Activated CD4-positive, alpha-beta T cell treated with anti-CD3 and anti-CD28 coated beads, Interleukin-2, amount 10 ng/mL, durations not matched to agents 7 days and 5 days (primary cell): ENCODE measurements at places on chromosomes 4 and X. TPM values are rescaled to one million over a fixed set of nuclear protein-coding genes. Genes with fewer than 3 reads are reported as not detected.

Gene BST1
- 1.0 TPM for total RNA-seq

Gene SPATA18
- total RNA-seq: 0.35 TPM

Gene PARM1
- not detected for total RNA-seq

Gene CYTL1
- not detected for total RNA-seq

Gene TKTL2
- total RNA-seq: not detected

Gene PDGFC
- not detected for total RNA-seq

Gene GLRA3
- total RNA-seq: not detected

Gene CENPVL3
- not detected for total RNA-seq

Gene PYURF
- total RNA-seq: 37.0 TPM

Gene ABCG2
- total RNA-seq: 1.4 TPM

Gene NAA11
- total RNA-seq: not detected

Gene SLC26A1
- total RNA-seq: 0.17 TPM

Gene RAB39B
- 8.7 TPM for total RNA-seq

Gene MTMR8
- 5.0 TPM for total RNA-seq

Gene NCAPG
- total RNA-seq: 102 TPM

GRCh38 chr4:46946919-46947536 is 38.0 kb upstream of the COX7B2 start:
- DNase-seq: no peak

- DNase-seq: no peak
Observed at GRCh38 chrX:18945483-18945882, 38.4 kb downstream of the PHKA2 start.

GRCh38 chr4:65023883-65024670 is 614.8 kb upstream of the TECRL start:
- no peak for DNase-seq

- DNase-seq: no peak
Observed at GRCh38 chr4:186606591-186606992, 51.2 kb upstream of the MTNR1A start.

GRCh38 chr4:169225058-169225751 is 45.6 kb downstream of the SH3RF1 start:
- no peak for DNase-seq

GRCh38 chr4:76931087-76931486 is 18.5 kb upstream of the SEPTIN11 start:
- no peak for DNase-seq

DNA sequence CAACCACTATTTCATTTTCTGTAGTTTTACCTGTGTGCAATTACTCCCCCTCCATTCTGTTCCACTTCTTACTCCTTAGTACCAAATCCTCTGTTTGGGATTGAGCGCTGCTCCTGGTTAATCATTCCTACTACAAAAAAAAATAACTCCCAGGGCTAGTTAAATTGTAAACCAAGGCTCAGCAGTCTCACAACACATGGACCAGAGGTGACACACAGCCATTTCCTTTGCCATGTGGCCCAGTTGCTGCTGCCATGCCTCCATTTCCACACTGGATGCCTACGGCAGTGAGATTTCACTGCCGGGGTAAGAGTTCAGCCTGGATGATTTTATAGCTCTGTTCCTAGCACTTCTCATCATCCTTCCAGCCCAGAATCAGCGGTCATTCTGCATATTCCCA is 107.2 kb downstream of the AKAP4 start:
- DNase-seq: no peak

DNA sequence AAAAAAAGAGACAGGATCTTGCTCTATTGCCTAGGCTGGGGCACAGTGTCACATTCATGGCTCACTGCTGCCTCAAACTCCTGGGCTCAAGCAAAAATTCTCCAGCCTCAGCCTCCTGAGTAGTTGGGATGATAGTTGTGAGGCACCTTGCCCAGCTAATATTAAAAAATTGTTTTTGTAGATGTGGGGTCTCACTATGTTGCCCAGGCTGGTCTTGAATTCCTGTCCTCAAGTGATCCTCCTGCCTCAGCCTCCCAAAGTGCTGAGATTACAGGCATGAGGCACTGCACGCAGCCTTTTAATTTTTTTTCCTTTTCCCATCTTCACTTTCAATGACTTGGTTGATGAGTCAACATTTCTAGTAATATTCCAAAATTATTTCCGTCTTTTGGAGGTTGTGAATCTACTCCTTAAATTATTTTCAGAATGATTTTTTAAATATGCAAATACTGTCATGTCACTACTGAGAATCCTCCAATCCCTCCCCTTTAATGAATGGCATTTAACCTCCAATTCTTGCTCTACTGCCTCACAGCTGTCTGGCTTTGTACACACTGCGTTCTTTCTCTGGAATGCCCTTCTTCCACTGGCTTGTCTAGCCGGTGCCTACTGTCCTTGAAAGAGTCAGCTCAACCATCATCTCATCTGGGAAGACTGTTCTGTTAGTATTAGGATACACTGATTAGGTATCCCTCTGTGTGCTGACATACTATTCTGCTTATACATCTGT is 27.5 kb upstream of the DCTD start:
- DNase-seq: no peak

DNA sequence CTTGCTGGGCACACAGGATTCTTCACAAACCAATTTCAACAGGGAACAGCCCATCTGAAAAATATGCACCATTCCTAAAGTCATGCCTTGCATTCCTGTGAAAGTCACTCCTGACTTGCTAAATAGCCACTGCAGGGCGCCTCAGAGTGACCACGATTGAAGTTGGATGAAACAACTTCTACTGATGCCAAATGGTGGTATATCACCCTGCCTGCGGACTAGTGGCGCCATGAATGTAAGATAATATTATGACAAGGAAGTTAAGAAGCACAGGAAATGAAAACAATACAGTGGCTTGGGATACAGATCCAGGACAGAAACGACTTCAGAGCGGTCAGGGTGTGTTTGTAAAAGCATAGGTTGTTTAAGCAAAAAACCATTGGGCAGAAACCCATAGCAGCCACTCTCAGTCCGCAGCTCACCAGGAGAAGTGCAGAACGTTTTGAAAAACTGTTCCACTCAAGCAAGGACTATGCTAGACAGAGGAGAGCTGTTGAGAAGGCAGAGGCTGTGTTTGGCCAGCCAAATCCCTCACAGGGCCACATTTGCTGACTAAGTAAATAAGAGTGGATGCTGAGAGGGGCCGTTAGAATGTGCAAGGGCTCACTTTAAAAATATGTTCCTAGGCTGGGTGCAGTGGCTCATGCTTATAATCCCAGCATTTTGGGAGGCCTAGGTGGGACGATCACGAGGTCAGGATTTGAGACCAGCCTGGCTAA is 250.4 kb downstream of the PTTG2 start:
- DNase-seq: no peak

DNA sequence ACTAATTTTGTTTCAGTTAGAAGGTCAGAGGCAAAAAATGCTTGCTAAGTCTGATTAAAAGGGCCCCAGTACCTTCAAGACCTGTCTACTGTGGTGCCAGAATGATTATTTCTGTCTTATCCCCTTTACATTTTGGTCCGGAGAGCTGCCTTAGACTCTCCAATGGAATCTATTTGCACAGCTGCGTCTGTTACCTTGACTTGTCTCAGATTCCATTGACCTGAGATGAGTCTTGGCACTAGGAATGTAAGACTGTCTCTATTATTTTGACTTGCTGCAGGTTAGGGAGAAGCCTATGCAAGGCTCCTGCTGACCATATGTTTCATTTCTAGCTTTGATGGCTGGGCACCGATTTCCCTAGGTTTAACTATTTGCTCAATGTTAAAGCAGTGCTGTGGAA is 457.6 kb downstream of the KCTD8 start:
- no peak for DNase-seq

DNA sequence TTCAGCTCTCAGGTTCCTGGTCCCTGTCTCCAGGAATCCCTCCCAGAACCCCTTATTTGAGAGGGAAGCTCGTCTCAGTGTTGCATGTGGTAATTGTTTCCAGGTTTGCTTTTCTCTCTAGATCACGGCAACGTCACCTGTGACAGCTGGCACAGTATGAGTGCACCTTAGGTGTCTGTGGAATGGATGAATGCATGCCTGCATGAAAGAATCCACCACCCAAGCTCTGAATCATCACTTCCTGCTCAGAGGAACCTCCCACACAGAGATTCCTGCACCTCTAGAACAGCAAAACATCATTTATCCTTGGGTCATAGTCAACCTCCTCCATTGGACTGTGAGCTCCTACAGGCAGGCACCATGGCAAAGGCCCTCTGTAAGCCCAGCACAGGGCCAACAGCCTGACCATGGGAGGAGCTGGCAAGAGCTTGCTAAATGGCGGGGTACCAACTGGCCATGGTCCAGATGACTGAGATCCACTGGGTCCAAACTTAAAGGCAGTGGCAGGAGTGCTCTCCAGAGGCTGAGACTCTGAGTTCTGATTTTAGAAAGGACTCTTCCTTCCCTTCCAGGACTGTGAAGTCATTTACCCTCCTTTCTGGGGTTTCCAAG is 116.2 kb downstream of the SLC2A9 start:
- DNase-seq: no peak

GRCh38 chrX:71636438-71637252 is 18.3 kb upstream of the CXCR3 start:
- no peak for DNase-seq

DNA sequence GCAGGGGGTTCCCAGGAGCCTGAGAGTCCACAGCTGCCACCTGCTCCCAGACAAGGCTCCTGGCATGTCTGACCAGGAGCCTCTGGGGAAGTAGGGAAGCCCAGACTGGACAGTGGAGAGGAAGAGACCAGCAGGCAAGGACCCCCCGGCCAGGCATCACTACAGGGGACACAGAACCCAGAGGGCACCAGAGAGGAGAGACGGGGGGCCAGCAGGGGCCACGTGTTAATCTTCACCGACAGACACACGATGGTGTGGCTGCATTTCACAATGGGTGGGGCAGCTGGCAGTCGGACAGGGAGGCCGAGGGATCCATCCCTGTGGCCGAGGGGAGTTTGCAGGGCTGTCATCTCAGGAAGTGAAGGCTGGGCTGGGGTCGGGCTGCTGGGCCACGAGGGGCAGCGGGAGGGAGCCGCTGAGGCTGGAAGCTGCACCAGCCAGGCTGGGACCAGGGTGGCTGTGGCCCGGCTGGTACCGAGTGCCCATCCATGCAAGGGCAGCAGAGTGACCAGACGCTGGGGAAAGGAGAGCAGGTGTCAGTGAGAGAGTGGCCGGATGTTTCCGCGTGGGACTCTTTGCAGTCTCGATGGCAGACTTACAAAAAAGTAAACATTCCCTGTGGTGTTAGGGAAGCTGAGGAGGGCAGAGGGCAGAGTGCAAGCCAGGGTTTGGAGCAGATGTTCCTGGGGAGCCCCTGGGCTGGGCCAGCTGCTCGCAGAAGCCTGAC is 4.7 kb downstream of the PDE6B start:
- no peak for DNase-seq

DNA sequence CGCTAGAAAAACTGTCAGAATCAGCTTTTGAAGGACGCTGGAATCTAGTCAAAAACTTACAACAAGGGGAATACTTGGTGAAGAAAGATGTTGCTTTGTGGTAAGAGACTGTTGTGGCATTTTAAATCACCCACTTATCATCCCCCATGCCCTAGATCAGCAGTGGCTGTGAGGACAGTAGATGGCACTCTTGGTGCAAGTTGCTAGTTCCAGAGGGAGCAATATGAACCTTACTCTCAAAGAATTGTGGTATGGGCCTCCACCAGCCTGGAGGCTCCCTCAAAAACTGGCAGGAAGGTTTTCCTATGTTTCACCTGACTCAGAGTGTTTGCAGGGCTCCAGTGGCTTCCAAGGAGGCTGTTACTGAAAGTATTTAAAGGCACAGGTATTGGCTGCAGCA is 37.7 kb upstream of the SLC16A2 start:
- peak; percentile 10 for DNase-seq

DNA sequence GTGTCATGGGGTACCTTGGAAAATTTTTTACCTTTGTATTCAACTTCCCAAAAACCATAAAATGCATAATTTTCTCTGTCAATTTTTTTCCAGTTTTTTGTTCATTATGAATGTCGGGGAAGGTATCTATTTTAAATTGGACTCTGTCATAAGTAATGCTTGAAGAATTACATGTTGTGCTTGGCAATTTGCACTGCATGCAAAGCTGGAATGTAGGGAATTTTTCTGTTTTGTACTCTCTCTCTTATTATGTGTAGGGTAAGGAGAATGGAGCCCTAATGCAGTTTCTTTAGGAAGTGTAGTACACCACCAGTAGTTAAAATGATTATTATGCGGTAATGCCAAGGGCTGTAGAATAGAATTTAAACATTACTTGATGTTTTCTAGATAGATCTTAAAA is 137.7 kb upstream of the LIMCH1 start:
- no peak for DNase-seq

DNA sequence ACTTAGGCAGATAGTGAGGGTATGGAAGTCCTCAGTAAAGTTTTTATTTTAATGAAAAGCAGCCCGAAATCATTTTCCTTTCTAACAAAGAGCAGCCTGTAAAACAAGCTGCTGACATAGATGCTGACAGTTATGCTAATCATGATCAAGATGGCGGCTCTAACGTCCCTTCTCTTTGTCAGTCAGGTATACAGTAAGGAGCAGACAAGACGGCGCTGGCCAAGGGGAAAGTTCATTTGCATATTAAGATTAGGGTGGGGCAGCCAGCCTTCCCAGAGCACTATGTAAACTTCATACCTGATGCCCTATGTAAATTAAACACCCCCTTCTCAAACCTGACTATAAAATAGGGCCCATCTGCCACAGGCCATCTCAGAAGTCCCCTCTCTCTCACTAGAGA is 76.9 kb downstream of the MAGEB10 start:
- DNase-seq: no peak

DNA sequence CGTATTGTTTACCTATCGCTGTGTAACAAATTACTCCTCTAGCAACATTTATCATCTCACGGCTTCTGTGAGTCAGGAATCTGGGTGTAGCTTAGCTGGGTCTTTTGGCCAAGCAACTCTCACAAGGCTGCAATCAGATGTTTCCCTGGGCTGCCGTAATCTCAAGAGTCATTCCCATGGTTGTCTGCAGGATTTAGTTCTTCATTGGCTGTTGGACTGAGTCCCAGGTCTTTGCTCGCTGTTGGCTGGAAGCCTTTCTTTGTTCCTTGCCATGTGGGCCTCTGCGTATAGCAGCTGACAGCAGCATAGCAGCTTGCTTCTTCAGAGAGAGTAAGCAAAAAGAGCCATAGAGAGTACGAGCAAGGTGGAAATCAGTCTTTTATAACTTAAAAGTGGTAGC is 16.8 kb downstream of the POLR2B start:
- DNase-seq: no peak

- no peak for DNase-seq
Observed at GRCh38 chr4:38123555-38123954, 163.4 kb downstream of the PTTG2 start.

DNA sequence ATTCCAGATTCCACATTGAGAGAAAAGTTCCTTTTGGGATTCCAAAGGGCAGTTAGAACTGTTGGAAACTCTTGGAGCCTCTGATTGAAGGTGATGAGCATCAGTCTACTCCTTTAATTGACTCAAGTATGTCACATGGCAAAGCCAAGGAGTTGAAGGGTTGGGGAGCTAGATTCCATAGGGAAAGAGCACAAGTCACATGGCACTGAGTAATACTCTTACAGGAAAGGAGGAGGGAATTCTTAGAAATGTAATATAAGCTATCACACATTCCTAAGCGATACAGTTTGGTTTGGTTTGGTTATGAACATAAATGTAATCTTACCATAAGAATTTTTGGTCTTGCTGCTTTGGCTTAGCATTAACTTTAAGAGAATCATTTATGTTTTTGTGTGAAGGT is 15.7 kb downstream of the SPCS3 start:
- DNase-seq: no peak

GRCh38 chrX:154727871-154728270 is 23.0 kb downstream of the GAB3 start:
- no peak for DNase-seq
